Vagina (tissue), 2 donors: ENCODE measurements at places on chromosomes 6 and 20. TPM values are rescaled to one million over a fixed set of nuclear protein-coding genes. Genes with fewer than 3 reads are reported as not detected.

GRCh38 chr6:18021166-18021850 lies 33.9 kb upstream of the KIF13A start:
- H3K27ac ChIP-seq = no peak overlapping the region
- no peaks in the 10 kb centered on the region for H3K36me3 ChIP-seq
- no peaks in the 10 kb centered on the region for H3K27me3 ChIP-seq
- no peak overlapping the region for H3K4me3 ChIP-seq
- peak; percentile 64 for DNase-seq

DNA sequence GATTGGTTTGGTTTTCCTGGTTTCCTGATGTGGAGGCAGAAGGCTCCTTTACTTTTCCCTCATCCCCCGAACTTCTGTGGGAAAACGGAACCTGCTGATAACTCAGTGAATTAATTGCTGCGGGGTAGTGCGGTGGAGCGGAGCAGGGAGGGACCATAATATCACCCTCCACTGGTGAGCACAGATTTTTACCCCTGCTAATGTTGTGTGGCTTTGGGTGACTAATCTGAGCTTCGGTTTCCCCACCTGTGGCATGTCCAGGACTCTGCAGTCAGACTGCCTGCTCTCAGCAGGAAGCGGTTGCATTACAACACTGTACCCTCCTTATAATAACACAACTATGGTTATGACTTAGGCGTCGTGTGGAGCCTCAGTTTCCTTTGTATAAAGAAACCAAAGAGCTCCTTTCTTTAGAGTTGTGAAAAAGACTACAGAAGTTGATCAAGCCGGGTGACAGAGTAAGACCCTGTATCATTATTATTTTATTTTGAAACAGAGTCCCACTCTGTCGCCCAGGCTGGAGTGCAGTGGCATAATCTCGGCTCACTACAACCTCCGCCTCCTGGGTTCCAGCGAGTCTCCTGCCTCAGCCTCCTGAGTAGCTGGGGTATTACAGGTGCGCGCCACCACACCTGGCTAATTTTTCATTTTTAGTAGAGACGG lies 2.2 kb upstream of the ID1 start:
- no peaks in the 10 kb centered on the region for H3K27me3 ChIP-seq
- DNase-seq = no peak
- H3K4me1 ChIP-seq = peaks cover 45% of the 10 kb centered on the region
- H3K27ac ChIP-seq = no peak overlapping the region
- no peaks in the 10 kb centered on the region for H3K36me3 ChIP-seq
- no peak overlapping the region for H3K4me3 ChIP-seq

DNA sequence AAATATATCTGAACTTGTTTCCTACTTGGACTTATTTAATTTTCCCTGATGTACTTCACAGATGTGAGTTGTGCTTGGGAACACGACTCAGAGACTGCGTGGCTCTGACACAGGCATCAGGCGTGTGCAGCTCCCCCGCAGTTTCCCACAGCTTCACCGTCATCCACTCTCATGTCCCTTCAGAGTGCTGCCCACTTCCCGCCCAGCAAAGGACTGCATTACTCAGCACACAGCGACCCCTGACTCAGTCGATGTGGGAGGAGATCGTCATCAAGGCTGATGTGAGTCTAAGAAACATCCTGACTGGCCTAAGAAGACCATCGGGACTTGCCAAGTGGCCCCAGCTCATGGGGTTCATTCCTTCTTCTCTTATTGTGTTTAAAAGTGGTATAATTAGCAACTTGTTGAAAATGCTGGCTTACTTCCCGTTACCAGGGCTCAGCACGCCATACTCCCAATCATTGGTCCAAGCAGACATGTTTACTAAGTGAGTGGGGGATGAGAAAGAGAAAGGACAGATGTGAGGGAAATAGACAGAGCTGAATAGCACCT lies 539.4 kb upstream of the JARID2 start:
- H3K4me1 ChIP-seq = peaks cover 15% of the 10 kb centered on the region
- H3K27me3 ChIP-seq = no peaks in the 10 kb centered on the region
- no peak overlapping the region for H3K4me3 ChIP-seq
- no peak overlapping the region for H3K27ac ChIP-seq
- H3K36me3 ChIP-seq = no peaks in the 10 kb centered on the region

The IRF4 gene
- 2.9 TPM for total RNA-seq

The HLA-DRA gene
- total RNA-seq = 158 TPM

GRCh38 chr6:25042984-25043725 lies 107.4 kb upstream of the RIPOR2 start:
- H3K4me3 ChIP-seq = no peak overlapping the region
- DNase-seq = no peak
- no peaks in the 10 kb centered on the region for H3K4me1 ChIP-seq

DNA sequence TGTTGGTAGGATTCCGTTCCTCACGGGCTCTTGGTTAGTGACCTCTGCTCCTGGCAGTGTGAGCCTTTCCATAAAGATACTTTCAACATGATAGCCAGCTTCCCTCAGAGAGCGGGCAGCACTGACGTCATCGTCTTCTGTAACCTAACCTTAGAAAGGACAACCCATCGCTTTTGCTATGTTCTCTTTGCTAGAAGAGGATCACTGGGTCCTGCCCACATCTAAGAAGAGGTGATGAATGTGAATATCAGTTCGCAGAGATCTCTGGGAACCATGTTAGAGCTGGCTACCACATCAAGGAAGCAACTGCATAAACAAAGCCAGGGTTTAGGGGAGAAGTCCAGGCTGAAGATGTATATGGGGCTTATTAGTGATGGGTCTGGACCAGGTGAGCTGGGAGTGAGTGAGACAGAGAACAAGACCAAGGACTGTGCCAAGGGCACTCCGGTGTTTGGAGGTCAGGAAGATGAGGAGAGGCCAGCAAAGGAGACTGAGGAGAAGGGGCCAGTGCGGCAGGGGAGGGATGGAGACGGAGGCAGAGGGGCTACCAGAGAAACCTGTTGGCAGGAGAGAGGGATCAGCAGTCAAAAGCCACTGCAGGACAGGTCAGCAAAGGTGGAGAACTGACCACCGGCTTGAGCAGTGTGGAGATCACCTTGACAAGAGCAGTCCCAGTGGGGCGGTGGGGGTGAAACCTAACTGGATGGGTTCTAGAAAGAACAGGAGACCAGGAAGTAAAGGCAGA lies 39.7 kb downstream of the PIM1 start:
- no peak overlapping the region for H3K27ac ChIP-seq
- DNase-seq = no peak
- H3K27me3 ChIP-seq = no peaks in the 10 kb centered on the region
- no peak overlapping the region for H3K4me3 ChIP-seq
- H3K4me1 ChIP-seq = peaks cover 6% of the 10 kb centered on the region
- no peaks in the 10 kb centered on the region for H3K36me3 ChIP-seq
